ENCODE measurements at places on chromosomes 3 and 15.

- no peak for DNase-seq
These were observed 4.3 kb upstream of the PKM start for GRCh38 chr15:72235298-72235697.

GRCh38 chr3:114420072-114420471, 126.2 kb downstream of the TIGIT start:
- DNase-seq, result no peak

- no peak for DNase-seq
These were observed 163.3 kb downstream of the EPHA6 start for GRCh38 chr3:96977671-96978070.

DNA sequence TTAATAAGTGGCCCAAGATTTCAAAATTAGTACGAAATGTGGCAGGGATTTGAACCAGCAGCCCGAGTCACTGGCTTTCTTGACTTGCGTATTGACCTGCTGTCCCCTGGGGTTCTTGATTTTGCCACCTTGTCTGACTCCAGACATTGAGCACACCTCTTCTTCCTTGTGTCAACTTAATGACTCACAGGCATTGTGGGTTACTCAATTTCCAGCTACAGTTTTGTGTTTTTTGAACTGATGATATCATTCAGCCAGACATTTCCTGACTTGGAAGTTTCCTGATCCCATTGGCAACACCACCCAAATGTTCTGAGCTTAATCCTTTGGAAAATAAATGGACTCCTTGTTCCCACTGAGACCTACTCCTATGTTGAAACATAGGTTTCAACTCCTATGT, 64.2 kb downstream of the MOBP start:
- no peak for DNase-seq

GRCh38 chr3:136311968-136312367, 61.8 kb downstream of the PCCB start:
- DNase-seq, result no peak

- no peak for DNase-seq
These were observed 30.0 kb downstream of the INSYN1 start for GRCh38 chr15:73723191-73723590.
